Stimulated activated CD8-positive, alpha-beta memory T cell treated with anti-CD3 and anti-CD28 coated beads, Interleukin-4, amount 100 ng/mL, for 1 hour (primary cell): ENCODE measurements at places on chromosomes 3 and 15.

GRCh38 chr3:178787960-178788359 lies 251.7 kb downstream of the KCNMB2 start:
- no peak for DNase-seq

DNA sequence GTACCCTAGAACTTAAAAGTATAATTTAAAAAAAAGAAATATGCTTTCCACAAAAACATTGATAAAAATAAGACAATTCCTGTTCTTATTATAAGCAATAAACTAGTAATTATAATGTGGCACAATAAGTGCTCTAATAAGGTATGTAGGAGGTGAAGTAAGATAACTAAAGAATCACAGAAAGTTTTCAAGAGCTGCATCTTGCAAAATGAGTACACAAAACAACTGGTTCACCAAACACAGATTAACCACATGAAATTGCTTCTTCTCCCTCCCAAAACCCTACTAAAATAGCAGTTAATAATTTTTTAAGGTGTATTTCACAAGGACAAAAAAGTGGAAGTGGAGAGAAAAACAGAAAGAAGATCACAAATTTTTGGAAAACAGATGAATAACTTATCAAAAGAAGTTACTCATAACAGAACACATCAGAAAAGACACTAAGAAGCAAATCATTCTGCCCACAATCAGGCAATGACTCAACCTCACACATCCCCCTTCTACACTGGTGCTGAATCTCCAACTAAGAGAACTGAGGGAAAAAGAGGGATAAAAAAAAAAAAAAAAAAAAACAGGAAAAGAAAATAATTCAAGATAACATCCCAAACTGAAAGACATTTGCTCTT lies 64.2 kb downstream of the TBC1D5 start:
- no peak for DNase-seq

GRCh38 chr3:111681661-111682426 lies 86.7 kb upstream of the ZBED2 start:
- DNase-seq: no peak

DNA sequence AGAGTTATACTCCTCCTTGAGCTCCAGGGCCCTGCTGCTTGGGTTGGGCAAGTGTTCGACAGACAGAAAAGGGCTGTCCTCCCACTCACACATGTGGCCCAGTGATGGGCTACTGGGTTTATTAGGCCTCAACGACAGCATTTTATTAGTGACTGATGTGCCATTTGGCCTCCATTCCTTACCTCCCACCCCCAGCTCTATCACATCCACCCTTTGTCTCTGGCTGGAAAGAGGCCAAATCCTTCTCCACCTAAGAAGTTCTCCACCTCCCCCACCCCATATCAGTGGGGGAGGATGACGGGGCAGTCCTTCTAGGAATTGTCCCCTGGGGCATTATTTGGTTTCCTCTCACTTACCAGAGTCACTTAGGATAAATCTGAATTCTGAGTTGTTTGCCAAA lies 57.1 kb upstream of the WNT5A start:
- DNase-seq: no peak

GRCh38 chr15:42919308-42919707 lies 1.3 kb downstream of the TTBK2 start:
- DNase-seq: no peak
